Dermis blood vessel endothelial cell (primary cell): ENCODE measurements at places on chromosomes 13 and 19. TPM values are rescaled to one million over a fixed set of nuclear protein-coding genes. Genes with fewer than 3 reads are reported as not detected.

- no peak for DNase-seq
Observed at GRCh38 chr19:31676271-31677004, 327.2 kb upstream of the TSHZ3 start.

DNA sequence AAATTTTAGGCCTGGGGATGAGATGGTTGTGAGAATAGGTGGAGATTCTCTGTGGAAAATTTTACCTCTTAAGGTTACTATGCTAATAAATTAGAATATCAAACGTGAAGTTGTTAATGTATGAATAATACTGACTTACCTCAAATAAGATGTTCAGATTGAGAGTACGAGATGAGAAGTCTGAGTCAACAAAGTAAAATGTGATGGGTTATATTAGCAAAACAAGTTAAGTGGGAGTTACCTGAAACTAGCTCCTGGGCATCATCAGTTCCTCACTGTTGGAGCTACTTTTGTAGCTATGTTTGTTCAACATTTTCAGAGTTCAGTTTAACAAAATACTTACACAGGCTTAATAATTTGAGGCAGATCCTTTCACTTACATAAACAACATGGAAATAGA lies 108.6 kb downstream of the PIBF1 start:
- DNase-seq = no peak

Gene ZNF534
- not detected in 2 replicates for total RNA-seq

DNA sequence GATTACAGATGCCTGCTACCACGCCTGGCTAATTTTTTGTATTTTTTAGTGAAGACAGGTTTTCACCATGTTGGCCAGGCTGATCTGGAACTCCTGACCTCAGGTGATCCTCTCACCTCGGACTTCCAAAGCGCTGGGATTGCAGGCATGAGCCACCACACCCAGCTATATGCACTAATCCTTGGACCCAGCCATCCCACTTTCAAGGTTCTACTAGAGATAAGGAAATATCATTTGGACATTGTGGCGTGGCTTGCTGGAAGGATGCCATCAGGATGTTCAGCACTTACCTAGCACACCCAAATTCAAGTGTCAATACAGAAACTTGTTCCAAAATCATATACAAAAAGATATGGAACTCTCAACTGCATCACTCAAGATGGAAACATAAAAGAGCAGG lies 136.4 kb downstream of the ABCC4 start:
- no peak for DNase-seq

Gene GNA15
- under 0.01 and 0.23 TPM in 2 replicates for total RNA-seq

DNA sequence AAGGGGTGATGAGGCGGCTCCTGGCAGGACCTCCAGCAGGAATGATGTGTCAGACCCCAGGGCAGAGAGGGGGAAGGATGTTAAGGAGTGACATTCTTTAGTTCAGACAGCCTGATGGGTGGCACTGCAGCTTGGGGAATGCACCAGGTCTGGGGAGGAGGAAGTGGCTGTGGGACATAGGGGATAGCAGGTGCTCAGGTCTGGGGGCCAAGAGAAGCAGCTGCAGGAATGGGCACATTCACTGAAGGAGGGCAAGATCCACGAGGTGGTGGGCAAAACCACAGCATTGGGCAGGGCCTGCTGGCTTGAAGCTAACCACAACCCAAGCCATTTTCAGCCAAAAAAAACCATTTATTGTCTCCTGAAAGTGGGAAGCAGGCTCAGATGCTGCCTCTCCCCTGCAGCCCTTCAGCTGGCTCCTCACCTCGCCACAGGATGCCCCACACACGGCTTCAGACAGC lies 26.5 kb downstream of the COMP start:
- no peak for DNase-seq

DNA sequence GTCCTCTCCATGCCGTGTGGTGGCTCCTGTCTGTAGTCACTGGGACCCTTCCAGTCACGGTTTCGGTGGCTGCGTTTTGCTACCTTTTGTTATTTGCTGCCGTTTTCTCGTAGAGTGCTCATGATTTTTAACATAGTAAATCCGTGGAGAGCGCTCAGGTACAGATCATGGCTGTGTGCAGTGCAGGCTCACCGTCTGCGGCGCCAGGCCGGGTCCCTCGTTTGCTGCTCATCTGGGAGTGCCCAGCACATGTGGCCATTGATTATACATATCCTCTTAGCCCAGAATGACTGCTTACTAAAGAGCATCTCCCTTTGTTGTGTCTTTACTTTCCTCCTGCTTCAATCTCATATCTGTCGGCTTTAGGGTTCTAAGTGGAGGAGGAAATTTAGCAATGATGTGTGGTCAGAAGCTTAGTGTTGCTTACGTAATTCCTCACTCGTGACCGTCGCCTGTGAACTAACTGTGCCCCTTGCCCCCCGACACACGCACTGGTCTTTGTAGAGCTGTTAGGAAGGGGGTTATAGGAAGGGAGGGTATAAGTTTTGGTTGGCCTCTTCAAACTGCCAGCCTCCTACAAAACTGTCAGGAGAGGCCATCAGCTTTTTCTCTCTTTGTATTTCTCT lies 31.8 kb downstream of the TFDP1 start:
- DNase-seq = no peak

GRCh38 chr19:47268028-47268427 lies 6.7 kb upstream of the INAFM1 start:
- DNase-seq = no peak

Gene INSR
- 41.7 and 76.2 TPM in 2 replicates for total RNA-seq

Gene CGB1
- not detected in 2 replicates for total RNA-seq

DNA sequence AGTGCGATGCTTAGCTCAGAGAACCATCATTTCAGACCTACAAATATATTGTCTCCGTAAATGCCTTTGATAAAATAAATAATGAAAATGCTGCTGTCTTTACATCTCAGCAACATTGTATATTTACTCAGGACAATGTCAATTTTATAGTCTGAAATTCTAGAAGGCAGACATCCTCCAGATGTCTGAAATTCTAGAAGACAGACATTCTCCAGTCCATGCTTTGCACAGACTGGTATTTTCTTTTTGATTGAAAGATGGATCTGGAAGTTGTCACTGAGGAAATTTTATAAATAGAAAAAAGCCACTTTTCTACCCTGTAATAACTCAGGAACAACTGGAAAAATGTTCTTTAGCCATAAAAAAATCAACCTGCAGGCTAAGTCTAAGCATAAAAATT lies 2293.3 kb downstream of the PCDH9 start:
- no peak for DNase-seq

Gene ZNF578
- total RNA-seq = 2.9 and 3.2 TPM in 2 replicates

DNA sequence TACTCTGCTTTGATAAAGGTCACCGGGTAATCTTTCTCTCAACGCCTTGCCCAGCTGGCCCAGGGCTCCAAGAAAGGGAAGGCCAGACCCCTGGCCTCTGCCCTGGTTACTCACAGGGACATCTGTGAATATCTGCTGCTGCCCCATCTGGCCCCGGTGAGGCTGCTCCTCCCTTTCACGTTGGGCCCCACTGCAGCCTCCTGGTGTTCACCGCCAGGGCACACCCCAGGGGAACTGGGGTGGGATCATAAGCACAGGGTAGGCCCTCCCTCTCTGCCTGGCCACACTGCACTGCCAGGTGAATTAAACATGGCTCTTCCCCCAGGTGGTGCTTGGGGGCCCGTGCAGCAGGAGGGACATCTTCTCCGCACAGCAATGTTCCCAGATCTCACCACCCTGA lies 12.7 kb downstream of the LAIR1 start:
- DNase-seq = no peak

- no peak for DNase-seq
Observed at GRCh38 chr13:113918981-113919701, 54.7 kb downstream of the C13orf46 start.
